ENCODE measurements at places on chromosomes 12 and 14.

GRCh38 chr14:91113829-91114078 lies at the start of gene DGLUCY:
Gene DGLUCY (plus strand): TSS chr14:91114073. CDS start chr14:91160295, 46,222 bp downstream.
- DNase-seq: peak; percentile 37

DNA sequence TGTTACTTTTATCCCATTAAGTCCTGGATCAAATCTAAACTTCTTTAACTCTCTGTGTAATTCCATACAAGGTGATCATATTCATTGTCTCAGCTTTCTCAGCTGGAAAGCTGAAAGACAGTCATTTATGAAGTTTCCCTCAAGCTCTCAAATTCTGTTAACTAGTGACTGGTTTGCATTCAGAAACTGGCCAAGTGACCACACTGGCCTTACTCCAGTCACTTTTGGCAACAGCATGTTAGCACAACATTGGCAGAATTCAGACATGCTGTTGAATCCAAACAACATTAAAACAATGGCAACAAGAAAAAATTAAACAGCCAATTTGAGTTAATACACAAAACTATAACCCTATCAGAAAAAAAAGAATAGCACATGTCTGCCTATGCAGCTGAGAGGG lies 343.3 kb downstream of the MDGA2 start:
- DNase-seq: no peak

GRCh38 chr12:11761869-11762567 lies 112.5 kb downstream of the ETV6 start:
- DNase-seq: no peak

DNA sequence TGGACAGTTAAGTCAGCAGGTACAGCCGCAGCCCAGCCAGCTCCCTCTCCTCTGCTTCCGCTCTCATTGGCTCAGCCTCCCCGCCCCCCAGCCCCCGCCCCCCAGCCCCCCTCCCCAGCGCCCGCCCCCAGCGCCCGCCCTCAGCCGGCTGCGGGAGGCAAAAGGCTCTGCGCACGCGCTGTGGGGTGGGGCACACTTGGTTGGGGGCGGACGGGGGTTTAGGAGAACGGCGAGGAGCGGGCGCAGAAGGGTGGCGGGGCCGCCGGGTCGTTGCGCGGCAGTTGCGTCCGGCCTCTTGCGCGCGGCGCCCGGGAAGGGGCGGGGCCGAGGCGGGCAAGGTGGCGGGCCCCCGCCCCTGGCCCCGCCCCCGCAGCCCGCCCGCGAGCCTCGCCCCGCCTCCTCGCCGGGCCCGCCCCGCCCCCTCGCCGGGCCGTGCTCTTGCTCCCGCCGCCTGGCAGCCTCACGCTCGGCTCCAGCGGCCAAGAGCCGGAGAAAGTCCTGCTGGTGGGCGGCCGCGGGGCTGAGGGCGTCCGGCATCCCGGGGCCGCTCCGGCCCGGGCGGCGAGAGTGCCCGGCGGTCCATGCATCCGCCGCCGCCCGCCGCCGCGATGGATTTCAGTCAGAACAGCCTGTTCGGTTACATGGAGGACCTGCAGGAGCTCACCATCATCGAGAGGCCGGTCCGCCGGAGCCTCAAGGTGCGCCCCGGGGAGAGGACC lies at the start of gene PPP4R4:
PPP4R4 (plus strand) TSS at position 438 of the 719 bp plus-strand sequence; CDS start at position 582, 144 bp downstream.
- DNase-seq: peak; percentile 65

- no peak for DNase-seq
These were observed 74.7 kb downstream of the RPS6KA5 start for GRCh38 chr14:90985601-90986242.

GRCh38 chr12:72986963-72987362 lies 714.8 kb downstream of the TRHDE start:
- DNase-seq: no peak

- no peak for DNase-seq
These were observed 628.2 kb upstream of the FOXG1 start for GRCh38 chr14:28138341-28138740.

DNA sequence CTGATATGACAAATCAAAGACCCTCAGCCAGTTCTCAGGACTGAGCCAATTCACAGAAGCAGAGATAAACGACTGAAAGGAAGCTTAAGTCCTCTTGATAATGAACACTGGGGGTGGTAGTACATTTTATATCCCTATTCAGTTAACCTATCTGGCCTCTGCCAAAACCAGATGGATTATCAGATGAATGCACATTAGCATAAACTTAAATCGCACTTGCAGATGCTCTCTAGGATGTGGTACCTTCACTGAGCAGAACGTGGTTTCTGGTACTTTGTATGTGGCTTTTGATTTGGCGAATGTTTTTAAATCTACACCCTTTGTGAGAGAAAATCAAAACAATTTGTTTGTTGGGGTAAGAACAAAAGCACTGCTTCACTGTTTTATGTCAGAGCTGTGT lies 21.1 kb upstream of the TAS2R14 start:
- DNase-seq: no peak

DNA sequence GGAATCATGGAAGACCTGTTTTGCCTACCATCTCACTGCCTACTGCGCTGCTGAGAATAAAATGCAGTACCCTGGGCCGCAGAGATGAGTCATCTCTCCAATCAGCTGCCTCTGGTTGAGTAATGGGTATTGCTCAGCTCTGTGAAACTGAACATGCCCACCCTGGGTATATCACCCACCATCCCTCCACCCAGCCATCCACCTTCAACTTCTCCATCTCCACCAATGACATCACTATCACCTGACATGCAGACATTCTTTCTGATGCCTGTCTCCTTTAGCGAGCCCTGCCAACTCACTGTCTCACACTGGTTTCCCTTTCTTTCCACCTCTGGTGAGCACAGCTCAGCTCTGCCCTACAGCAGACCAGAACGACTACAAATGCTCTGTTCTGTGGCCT lies 33.6 kb downstream of the E2F7 start:
- no peak for DNase-seq

DNA sequence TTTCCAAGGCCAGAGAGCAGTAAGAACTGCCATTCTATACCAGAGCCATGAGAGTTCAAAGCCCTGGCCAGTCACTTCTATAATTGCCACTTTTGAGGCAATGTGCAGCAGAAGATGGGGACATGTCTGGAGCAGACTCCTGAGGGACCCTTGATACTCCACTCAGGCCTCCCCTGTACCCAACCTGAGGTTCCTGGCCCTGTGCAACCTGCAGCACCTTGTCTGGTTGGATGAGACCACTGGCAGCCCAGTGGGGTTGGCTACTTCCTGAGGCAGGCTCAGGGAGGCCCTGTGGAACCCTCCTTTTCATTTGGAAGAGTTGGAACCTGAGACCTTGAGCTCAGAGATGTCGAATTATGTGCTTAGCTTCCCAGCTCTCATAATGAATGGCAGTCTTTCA lies 54.4 kb downstream of the GALNT16 start:
- DNase-seq: no peak

GRCh38 chr14:64801800-64802199 lies 77.9 kb downstream of the SPTB start:
- no peak for DNase-seq

DNA sequence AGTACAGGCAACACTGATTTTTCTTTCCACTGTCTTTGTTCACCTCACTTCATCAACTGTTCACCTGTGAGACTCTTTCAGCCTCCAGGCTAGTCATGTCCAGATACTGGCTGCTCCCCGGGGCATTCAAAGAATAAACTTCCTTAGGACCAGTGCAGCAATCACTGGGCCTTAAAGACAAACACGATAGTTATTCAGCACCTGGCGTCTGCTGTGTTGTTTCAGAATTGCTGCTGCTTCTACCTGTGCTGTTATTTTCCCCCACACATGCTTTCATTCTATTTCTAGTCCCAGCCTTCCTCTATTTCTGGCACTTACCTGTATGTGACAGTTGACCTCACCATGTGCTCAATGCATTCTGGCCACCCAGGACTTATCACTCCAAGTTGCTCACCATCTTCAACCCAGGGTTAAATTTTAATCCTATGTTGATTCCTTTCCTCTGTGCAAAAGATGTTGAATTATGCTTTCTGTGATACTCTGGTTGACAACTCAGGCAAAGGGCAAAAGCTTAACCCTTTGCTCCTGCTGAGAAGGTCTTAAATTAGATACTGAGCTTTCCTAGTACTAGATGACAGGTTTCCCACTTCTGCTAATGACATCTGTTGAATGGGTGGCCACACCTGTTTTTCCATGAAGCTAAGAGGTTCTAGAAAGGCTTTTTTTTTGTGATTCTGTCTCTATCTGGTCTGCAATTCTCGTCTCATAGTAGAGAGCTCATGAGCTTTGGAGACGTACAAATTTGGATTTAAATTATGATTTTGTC lies 41.4 kb downstream of the PTPRQ start:
- DNase-seq: no peak

- no peak for DNase-seq
These were observed 28.2 kb downstream of the TTC7B start for GRCh38 chr14:90788031-90788430.

DNA sequence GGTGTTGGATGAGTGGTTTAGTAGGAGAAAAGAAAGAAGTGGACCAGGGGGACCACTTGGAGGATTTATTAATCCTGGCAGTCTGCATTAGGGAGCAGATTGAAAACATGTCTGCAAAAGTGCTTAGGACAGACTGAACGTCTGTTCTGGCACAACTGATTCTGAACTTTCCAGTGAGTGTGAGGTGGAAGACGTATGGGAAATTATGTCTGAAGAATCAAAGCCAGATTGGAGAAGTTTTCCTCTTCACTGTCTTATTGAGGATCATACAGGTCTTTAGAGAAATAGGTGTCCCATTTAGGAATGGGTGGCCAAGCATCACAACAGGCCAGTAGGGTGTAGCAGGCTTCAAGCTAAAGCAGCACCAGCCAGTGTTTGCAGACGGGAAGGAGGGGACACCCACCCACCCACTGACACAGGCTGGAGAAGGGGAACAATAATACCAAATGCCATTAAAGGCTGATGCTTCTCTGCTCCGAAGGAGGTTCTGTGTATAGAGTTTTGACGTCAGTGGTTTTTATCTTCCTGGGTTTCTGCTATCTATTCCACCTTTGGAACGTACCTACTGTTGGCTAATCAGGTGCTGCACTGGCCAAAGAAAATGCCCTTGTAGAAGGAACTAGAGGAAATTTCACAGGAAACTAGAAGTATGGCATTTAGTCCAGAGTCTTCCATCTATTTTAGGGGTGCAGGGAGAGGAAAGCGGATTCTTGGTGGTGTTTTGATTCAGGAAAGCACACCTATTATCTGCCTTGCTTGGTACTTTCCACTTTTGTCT lies 1.8 kb downstream of the SRRM4 start:
- DNase-seq: no peak

DNA sequence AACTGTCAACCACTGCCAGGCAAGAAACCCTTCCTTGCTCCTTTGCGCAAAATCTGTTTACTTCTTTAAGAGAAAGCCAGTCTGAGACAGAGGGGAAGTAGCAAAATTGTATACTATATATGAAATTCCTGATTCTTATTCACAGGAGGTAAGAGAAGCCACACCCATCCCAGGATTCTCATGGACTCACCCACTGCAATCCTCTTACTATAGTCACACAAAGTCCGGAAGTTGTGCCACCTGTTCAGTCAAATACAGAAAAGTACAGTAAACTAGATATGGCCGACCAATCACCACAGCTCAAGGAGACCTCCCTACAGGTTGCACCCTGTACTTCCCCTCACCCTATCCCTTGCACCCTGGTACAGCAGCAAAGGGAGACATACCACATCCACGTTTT lies 2.9 kb downstream of the PRMT5 start:
- DNase-seq: no peak

GRCh38 chr14:71400871-71401321 lies 493.6 kb downstream of the PCNX1 start:
- DNase-seq: no peak

- no peak for DNase-seq
These were observed 140.5 kb downstream of the SLC16A7 start for GRCh38 chr12:59736359-59736758.

- no peak for DNase-seq
These were observed 75.3 kb upstream of the FAR2 start for GRCh38 chr12:29073631-29074239.

Measured in stimulated activated CD8-positive, alpha-beta memory T cell treated with anti-CD3 and anti-CD28 coated beads, Interleukin-12 subunit alpha, Interleukin-12 subunit beta, amount 100 ng/mL, for 1 hour (primary cell).